CD8-positive, alpha-beta memory T cell (primary cell): ENCODE measurements at places on chromosomes 1 and 21.

GRCh38 chr21:43340491-43341377 lies 86.2 kb downstream of the SIK1 start:
- no peak for DNase-seq

- DNase-seq: no peak
Observed at GRCh38 chr1:160455153-160455517, 54.8 kb downstream of the VANGL2 start.

DNA sequence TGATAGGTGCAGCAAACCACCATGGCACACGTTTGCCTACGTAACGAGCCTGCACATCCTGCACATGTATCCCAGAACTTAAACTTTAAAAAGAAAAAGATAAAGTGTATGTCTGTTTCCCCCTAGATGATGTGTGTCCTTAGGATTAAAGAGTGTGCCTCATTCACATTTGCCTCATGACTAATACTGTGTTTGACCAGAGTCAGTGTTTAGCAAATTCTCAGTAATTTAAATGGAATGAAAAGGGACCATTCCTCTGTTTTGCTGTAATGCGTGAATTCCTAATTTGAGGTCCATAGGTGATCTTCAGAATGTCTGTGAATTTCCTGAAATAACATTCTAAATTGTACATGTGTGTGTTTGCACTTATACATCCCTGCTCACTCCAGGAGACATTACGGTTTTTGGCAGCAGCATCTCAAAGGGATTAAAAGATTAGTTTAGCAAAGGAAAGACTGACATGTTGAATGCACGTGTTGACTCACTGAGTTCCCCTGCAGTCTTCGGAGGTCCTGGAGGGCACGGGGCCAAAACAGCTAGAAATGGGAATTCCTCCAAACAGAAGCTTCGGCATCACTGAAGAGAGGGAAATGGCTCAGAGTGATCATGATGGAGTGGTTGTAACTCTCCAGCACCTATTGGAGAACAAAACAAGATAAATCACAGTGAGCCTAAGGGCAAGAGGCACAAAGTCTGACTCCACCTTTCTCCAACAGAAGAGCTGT lies 19.1 kb upstream of the SLC35F3 start:
- no peak for DNase-seq

- no peak for DNase-seq
Observed at GRCh38 chr1:37951041-37951782, 4.4 kb upstream of the INPP5B start.

GRCh38 chr1:119219711-119220110 lies 79.3 kb upstream of the WARS2 start:
- DNase-seq: no peak

DNA sequence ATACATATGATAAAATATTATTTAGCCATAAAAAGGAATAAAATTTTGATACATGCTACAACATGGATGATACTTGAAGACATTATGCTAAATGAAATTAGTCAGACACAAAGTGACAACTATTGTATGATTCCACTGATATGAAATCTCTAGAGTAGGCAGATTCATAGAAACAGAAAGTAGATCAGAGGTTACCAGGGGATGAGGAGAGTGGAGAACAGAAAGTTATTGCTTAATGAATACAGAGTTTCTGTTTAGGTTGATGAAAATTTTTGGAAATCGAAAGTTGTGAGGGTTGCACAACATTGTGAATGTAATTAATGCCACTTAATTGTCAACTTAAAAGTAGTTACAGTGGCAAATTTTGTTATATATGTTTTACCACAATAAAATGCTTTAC lies 315.7 kb upstream of the USP25 start:
- DNase-seq: no peak

DNA sequence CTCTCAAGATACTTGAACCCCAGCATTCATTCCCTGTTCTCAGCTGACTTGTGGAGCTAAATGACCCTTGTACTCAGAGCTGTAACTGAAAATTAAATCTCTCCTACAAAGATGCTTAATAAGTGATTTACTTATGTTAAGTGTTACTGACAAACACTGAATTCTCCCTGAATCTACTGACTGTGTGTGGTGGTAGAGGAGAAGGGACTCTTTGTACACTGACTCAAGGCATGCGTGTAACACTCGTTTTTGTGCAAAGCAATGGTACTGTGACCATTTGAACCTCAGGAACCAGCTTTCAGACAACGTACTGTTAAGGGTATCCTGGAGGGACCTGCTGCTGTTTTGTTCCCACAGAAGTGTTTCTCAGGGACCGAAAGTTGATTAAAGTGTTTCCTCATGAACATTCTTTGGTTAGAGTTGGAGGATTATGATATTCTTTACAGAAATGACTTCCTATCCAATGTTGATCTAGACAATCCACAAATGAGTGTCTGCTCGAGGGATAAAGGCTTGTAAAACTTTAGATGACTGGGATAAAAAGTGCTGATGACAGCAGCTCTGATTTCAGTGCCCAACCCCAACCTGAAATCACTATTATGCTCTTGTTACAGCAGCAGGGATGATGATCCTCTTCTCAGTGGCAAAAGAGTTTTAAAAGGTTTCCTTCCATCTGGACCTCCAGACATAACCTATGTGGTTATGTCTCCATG lies 12.8 kb downstream of the RGL1 start:
- DNase-seq: no peak

DNA sequence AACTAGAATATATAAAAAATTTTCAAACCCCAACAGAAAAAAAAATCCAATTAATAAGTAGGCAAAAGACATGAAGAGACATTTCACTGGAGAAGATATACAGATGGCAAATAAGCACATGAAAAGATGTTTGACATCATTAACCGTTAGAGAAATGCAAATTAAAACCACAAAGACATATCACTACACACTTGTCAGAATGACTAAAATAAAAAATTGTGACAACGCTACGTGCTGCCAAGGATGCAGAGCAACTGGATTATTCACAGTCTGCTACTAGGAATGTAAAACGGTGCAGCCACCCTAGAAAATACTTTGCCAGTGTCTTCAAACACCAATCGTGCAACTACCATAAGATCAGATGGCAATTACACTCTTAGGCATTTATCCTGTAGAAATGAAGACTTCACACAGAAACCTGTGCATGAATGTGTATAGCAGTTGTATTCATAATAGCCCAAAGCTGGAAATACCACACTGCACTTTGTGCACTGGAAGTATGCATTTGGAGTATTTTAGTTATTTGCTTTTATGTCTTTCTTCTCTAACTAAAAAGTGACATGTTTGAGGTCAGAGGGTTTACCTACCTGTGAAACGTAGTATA lies 75.3 kb upstream of the PALMD start:
- DNase-seq: no peak

GRCh38 chr1:162475539-162476185 lies 22.0 kb upstream of the UHMK1 start:
- no peak for DNase-seq

GRCh38 chr1:61426885-61427284 lies 298.1 kb downstream of the TM2D1 start:
- DNase-seq: no peak

- no peak for DNase-seq
Observed at GRCh38 chr1:41435570-41436178, 48.8 kb downstream of the EDN2 start.

GRCh38 chr21:41834926-41835663 lies 44.0 kb downstream of the PRDM15 start:
- DNase-seq: no peak

DNA sequence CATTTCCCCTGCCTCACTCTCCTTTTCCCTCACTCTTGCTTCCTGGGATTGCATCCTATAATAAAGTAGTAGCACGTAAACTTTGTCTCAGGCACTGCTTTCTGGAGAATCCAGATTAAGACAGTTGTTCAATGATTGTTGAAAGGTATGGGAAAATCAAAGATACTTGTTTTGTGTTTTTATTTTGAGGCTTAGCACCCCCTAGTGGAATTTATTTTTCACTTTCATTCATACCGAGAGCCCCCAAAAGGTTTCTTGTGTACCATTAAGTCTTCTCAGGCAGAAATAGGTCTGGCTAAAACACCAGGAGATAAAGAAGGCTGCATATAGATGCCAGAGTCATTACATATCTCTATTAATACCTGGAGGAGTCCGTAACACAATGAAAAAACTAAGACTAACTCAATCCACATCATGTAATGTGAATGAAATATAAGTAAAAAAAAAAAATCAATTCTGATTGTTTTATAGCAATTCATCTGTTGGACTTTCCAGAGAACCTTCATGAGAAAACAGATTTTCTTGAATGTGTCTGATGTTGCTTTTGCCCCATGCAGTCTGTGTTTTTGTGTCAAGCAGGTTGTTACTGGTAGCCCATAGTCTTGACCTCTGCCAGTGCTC lies 103.5 kb downstream of the RPE65 start:
- DNase-seq: no peak
